Left colon (tissue), 2 donors: ENCODE measurements at places on chromosomes 1 and 21. TPM values are rescaled to one million over a fixed set of nuclear protein-coding genes. Genes with fewer than 3 reads are reported as not detected.

- no peak for DNase-seq
Observed at GRCh38 chr1:44077421-44077820, 41.2 kb upstream of the KLF17 start.

- no peak for DNase-seq
Observed at GRCh38 chr1:223323491-223324484, 40.2 kb downstream of the SUSD4 start.

- no peak for DNase-seq
Observed at GRCh38 chr1:58282623-58283387, 263.7 kb downstream of the OMA1 start.

Gene COL11A1
- total RNA-seq = 0.34 TPM

Gene OR14I1
- not detected for total RNA-seq

Gene TDRD5
- total RNA-seq = 1.9 TPM

GRCh38 chr1:205041998-205042910 lies 758 bp upstream of the CNTN2 start:
- DNase-seq = no peak

DNA sequence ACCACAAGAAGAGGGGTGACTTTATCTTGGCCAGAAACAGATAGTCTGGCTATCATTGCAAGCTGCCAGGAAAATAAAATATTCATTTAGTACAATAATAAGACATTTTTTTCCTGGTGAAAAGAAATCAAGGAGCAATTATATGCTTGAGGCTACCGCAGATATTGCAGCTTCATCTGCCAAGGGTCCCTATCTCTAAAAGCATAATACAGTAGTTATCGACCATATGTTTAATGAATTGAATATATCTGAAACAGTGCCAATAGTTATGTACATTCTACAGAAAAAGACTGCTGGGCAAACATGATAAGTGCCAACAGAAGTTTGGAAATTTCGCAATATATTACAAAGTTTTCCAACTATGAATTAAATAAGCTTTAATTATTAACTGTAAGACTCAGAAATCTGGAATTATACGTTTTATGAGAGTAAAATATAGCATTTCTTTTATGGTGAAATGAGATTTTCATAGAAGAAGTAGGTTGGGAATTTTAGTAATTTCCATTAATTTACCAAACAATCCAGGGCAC lies 561.1 kb upstream of the ZP4 start:
- no peak for DNase-seq

DNA sequence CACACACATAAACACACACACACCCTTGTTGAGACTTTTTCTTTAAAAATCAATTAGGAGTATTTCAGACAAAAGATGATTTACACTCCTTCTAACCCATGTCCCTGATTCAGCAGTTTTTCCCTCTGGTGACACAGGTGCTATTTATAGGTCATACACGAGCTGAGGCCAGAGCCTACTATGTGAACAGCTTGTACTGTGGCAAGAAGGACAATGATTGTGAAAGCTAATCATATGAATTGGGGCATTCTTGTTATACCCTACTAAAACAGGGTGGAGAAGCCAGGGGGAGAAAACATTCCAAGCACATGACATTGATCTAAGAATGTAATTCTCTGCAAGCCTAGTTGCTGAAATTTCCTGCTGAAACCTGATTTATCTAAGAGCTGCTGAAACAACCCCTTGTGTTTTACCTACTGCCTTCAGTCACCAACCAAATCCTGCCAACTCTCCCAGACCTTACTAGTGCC lies 60.3 kb downstream of the XCL1 start:
- DNase-seq = no peak
